GM23248 (cell line): ENCODE measurements at places on chromosomes 7 and 10. TPM values are rescaled to one million over a fixed set of nuclear protein-coding genes. Genes with fewer than 3 reads are reported as not detected.
A peak's percentile ranks its signal among the peaks of the same experiment; 100 is the strongest.

DNA sequence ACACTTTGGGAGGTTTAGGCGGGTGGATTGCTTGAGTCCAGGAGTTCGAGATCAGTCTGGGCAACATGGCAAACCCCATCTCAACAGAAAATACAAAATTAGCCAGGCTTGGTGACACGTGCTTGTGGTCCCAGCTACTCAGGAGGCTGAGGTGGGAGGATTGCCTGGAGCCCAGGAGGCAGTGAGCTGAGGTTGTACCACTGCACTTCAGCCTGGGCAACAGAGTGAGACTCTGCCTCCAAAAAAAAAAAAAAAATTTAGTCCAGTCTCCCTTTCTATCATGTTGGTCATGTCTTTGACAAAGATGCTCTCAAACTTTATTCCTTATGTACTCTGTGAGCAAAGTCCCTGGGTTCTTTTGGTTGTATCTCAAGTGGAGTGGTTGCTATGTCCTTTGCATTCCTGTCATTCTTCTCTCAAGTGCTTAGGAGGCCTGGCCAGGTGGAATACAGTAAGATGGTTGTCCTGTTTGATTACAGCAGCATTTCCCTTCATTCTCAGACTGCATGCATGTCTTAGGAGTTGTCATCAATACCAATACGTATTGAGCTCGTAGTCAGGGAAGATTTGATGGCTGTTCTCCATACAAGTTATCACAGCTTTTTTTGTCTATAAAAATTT is 85.7 kb downstream of the MMRN2 start:
- DNase-seq: no peak

DNA sequence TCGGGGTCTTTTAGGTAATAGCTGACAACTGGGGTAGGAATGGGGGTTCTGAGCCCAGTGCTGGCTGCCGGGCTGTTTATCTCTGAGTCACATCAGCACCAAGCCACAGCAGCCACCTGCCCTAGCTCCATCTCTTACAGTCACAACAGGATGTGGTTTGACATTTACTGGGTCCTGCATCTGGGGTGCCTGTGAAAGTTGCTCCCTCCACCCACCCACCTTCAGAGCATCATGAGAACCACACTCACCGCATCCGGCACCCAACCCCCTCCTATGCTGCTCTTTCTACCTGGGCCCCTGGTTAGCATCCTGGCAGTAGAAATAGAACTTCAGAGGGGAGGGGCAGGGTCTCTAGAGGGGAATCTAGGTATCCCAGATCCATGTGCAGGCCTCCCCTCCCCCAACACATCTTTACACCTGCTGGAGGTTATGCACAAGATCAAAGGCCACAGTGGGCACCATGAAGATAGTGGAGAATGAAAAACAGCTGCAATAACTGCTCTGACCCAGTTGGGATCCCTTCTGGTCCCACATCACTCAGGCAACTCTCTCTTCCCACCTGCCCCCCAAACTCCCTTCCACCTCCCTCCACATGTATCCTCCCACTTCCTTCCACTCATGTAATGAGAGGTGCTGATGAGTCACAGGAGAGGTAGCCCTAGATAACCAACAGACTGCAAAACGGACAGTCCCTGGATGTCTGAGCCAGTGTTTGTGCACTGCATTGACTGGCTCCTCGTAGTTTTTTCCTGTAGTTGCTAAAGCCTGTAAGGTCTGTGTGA is 38.2 kb downstream of the PRSS2 start:
- DNase-seq: peak; percentile 20

GRCh38 chr10:125407000-125407502 is 246.7 kb upstream of the CTBP2 start:
- peak; percentile 77 for DNase-seq

- DNase-seq: no peak
These were observed 576.5 kb downstream of the PTPRN2 start for GRCh38 chr7:158010961-158011693.

DNA sequence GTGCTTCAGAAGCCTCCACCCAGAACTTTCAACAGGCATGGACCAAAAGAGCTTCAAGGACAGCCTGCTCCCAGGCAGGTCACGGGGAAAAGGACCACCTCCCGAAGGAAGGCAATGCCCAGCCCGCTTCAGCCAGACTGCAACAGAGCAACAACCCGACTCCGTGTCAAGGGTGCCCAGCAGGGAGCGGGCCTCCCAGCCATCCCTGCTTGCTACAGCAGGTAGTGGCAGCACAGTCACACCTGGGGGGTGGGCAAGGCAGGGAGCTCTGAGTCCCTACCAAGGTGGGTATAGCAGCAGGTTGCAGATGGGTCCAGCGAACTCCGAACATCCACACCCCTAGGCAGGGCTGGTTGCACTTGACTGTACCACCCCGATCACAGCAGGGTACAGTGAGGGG is 467.8 kb upstream of the PFKP start:
- DNase-seq: no peak

GRCh38 chr7:152661479-152661878 is 14.5 kb downstream of the XRCC2 start:
- DNase-seq: no peak

GRCh38 chr7:137925091-137925490 is 76.8 kb downstream of the CREB3L2 start:
- DNase-seq: peak; percentile 63

GRCh38 chr10:72276013-72276387 is 2.3 kb downstream of the DDIT4 start:
- DNase-seq: no peak

DNA sequence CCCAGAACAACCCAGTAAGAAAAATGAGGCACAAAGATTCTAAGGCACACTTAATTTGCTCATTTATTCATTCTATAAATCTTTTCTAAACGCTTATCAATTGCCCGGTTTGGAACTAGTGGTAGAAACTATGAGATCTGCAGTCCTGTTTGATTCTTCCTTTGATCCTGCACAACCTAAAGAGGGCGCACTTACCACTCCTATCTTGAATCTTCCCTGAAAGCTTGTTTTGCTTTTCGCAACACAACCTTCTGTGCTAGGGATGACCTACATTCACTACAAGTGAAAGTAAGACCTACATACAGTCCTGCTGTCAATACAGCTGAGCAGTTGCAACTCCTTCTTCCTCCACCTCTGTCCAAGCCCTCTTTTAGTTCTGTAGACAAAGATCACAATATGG is 12.6 kb upstream of the ARL4A start:
- DNase-seq: peak; percentile 40

Gene GAD2
- total RNA-seq: not detected in 2 replicates

Gene SEMA3E
- total RNA-seq: 0.32 and 1.6 TPM in 2 replicates

Gene FZD8
- total RNA-seq: 22.3 and 25.5 TPM in 2 replicates

Gene STEAP2
- total RNA-seq: 28.3 and 30.6 TPM in 2 replicates

Gene ZNF853
- total RNA-seq: 0.22 and 0.51 TPM in 2 replicates
